Endothelial cell of coronary artery (primary cell): ENCODE measurements at places on chromosomes 1 and 21. TPM values are rescaled to one million over a fixed set of nuclear protein-coding genes. Genes with fewer than 3 reads are reported as not detected.

Gene CENPF
- 15.2 and 46.5 TPM in 2 replicates for total RNA-seq

Gene ZNF683
- total RNA-seq, result not detected in 2 replicates

Gene OR2L13
- total RNA-seq, result not detected in 2 replicates

Gene TNFRSF25
- 12.5 and 16.4 TPM in 2 replicates for total RNA-seq

Gene NBPF3
- total RNA-seq, result 10.4 and 11.4 TPM in 2 replicates

Gene KLF17
- total RNA-seq, result not detected in 2 replicates

Gene OLFML3
- 0.28 and 0.45 TPM in 2 replicates for total RNA-seq

Gene TLR5
- total RNA-seq, result 0.09 TPM in 2 replicates

Gene CRYAA
- not detected in 2 replicates for total RNA-seq

Gene AQP10
- not detected in 2 replicates for total RNA-seq

Gene SPRR2G
- total RNA-seq, result not detected in 2 replicates

Gene SPRR2A
- not detected in 2 replicates for total RNA-seq

Gene GCSAML
- total RNA-seq, result not detected in 2 replicates

Gene ACOT11
- 1.5 and 3.8 TPM in 2 replicates for total RNA-seq

Gene MROH9
- total RNA-seq, result not detected in 2 replicates

Gene OR2L5
- not detected in 2 replicates for total RNA-seq

Gene TRIM58
- total RNA-seq, result under 0.01 and 0.09 TPM in 2 replicates

Gene POU3F1
- not detected in 2 replicates for total RNA-seq

Gene EXTL1
- not detected in 2 replicates for total RNA-seq

Gene CRTC2
- 3.6 and 5.8 TPM in 2 replicates for total RNA-seq

Gene CTSE
- total RNA-seq, result 0.27 TPM in 1 of 2 replicates, not detected in the other

Gene ANXA9
- not detected in 2 replicates for total RNA-seq

Gene TFF2
- not detected in 2 replicates for total RNA-seq

Gene SPRR1B
- total RNA-seq, result not detected in 2 replicates

Gene C1orf167
- 0.09 TPM in 1 of 2 replicates, not detected in the other for total RNA-seq

Gene KRTAP19-8
- not detected in 2 replicates for total RNA-seq

Gene PLD5
- total RNA-seq, result not detected in 2 replicates

Gene LMOD1
- total RNA-seq, result 0.09 and 1.2 TPM in 2 replicates

Gene TRIM63
- not detected in 2 replicates for total RNA-seq

Gene DHRS3
- 34.1 and 52.0 TPM in 2 replicates for total RNA-seq

Gene ZYG11A
- total RNA-seq, result 0.56 and 0.63 TPM in 2 replicates

Gene ERICH3
- total RNA-seq, result under 0.01 TPM in 1 of 2 replicates, not detected in the other

Gene PCBP3
- total RNA-seq, result 0.18 and 0.75 TPM in 2 replicates

Gene PRRX1
- total RNA-seq, result 2.9 and 3.6 TPM in 2 replicates

Gene TACSTD2
- 0.18 and 13.5 TPM in 2 replicates for total RNA-seq

Gene CCDC30
- total RNA-seq, result 0.27 and 0.85 TPM in 2 replicates

Gene GPX7
- total RNA-seq, result 16.3 and 16.7 TPM in 2 replicates

Gene SPRR2E
- not detected in 2 replicates for total RNA-seq

Gene BRDT
- not detected in 2 replicates for total RNA-seq

Gene FCN3
- total RNA-seq, result 0.72 TPM in 1 of 2 replicates, not detected in the other

Gene CDCA8
- 4.8 and 10.1 TPM in 2 replicates for total RNA-seq

Gene CSMD2
- total RNA-seq, result 0.18 and 0.28 TPM in 2 replicates

Gene STIL
- 3.9 and 8.5 TPM in 2 replicates for total RNA-seq

Gene KRTAP7-1
- total RNA-seq, result not detected in 2 replicates

Gene TMEM183A
- 80.8 and 101 TPM in 2 replicates for total RNA-seq

Gene RBM34
- total RNA-seq, result 53.3 and 60.3 TPM in 2 replicates

Gene LIN9
- total RNA-seq, result 4.7 and 5.7 TPM in 2 replicates

Gene LYPD8
- total RNA-seq, result 0.19 TPM in 1 of 2 replicates, not detected in the other

Gene GPR52
- 0.54 and 1.6 TPM in 2 replicates for total RNA-seq

Gene PLPPR5
- not detected in 2 replicates for total RNA-seq
